B cell (primary cell): ENCODE measurements at places on chromosomes 2 and 18.
A peak's percentile ranks its signal among the peaks of the same experiment; 100 is the strongest.

DNA sequence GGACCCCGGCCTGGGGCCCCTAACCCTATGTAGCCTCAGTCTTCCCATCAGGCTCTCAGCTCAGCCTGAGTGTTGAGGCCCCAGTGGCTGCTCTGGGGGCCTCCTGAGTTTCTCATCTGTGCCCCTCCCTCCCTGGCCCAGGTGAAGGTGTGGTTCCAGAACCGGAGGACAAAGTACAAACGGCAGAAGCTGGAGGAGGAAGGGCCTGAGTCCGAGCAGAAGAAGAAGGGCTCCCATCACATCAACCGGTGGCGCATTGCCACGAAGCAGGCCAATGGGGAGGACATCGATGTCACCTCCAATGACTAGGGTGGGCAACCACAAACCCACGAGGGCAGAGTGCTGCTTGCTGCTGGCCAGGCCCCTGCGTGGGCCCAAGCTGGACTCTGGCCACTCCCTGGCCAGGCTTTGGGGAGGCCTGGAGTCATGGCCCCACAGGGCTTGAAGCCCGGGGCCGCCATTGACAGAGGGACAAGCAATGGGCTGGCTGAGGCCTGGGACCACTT lies 16.4 kb downstream of the EMX1 start:
- no peak for DNase-seq

- DNase-seq: no peak
Measured at GRCh38 chr2:138440759-138441158, 60.8 kb upstream of the SPOPL start.

DNA sequence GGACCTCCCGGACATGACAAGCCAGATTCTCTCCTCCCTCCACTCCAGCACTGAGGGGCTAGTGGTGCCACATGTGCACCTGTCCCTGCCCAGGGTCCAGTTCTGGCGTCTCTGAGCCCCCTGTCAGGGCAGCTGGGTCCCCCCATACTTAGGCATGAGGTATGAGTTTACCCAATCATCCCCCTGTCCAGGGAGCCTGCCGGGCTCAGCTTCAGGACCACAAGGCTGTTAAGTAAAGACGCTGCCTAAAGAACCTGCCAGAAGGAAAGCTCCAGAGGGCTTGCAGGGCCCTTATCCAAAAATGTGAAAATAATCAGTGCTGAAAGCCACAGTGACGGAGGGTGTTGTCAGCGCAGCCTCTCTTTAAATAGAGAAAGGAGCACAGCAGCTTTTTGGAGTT lies 40.0 kb downstream of the SH3BP4 start:
- DNase-seq: no peak

- no peak for DNase-seq
Measured at GRCh38 chr18:7415081-7415894, 151.8 kb upstream of the PTPRM start.

DNA sequence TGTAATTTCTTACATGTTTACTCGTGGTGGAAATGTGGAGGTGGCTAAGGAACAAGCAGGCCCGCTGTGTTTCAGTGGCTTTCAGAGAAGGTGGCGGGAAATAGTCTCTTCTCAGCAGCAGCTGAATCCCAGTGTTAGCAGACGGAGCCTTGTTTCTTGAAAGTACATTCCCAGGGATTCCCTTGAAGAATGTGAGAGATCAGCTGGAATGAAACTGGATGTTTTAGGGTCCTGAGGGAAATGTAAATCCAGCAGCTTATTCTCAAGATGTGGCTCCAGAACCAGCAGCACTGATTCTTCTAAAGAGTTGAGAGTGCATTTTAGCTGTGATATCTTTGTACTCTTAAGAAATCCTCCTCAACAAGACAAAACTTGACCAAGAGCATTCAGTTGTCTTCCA lies 59.1 kb downstream of the CDC42EP3 start:
- no peak for DNase-seq

- DNase-seq: no peak
Measured at GRCh38 chr18:76131738-76132137, 363.3 kb downstream of the ZNF516 start.

GRCh38 chr2:39567507-39567906 lies 98.2 kb upstream of the TMEM178A start:
- no peak for DNase-seq

GRCh38 chr18:56268952-56269351 lies 369.4 kb downstream of the TXNL1 start:
- DNase-seq: no peak

DNA sequence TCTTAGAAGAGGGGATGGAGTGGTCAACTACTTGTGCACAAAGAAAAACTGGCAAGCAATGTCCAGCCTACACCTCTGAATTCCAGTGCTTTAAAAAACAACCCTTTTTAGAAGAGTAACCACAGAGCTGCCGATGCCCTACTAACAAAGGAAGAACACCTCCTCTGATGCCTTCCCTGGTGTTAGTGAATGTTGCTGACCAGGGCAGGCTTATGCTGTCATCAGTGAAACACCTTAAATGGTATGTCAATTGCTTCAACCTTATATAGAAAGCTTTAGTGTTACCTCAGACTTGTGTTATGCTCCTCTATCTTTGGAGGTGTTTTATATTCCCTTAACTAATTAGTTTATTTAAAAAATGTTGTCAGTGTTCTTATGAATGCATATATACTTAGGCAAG lies 79.7 kb upstream of the FZD5 start:
- DNase-seq: no peak

DNA sequence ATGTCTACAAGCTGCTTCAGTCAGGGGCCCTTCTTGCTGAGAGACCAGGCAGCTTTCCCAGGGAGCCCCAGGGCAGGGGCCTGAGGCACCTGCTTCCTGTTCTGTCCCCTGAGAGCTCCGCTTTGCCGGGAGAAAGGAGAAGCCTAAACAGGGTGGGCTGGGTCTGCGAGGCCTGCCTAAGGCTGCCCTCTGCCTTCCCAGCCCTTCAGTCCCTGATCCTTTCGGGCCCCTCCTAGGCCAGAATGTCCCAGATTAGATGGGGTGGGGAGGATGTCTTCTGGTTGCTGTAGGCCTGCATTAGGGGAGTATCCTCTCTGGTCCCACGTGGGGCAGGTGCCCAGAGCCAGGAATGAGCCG lies 72.4 kb downstream of the TGOLN2 start:
- no peak for DNase-seq

- DNase-seq: no peak
Measured at GRCh38 chr2:176317199-176317598, 48.0 kb downstream of the MTX2 start.

- DNase-seq: no peak
Measured at GRCh38 chr2:171084128-171084527, 76.6 kb downstream of the TLK1 start.

GRCh38 chr2:63712748-63713147 lies 124.0 kb downstream of the MDH1 start:
- no peak for DNase-seq

DNA sequence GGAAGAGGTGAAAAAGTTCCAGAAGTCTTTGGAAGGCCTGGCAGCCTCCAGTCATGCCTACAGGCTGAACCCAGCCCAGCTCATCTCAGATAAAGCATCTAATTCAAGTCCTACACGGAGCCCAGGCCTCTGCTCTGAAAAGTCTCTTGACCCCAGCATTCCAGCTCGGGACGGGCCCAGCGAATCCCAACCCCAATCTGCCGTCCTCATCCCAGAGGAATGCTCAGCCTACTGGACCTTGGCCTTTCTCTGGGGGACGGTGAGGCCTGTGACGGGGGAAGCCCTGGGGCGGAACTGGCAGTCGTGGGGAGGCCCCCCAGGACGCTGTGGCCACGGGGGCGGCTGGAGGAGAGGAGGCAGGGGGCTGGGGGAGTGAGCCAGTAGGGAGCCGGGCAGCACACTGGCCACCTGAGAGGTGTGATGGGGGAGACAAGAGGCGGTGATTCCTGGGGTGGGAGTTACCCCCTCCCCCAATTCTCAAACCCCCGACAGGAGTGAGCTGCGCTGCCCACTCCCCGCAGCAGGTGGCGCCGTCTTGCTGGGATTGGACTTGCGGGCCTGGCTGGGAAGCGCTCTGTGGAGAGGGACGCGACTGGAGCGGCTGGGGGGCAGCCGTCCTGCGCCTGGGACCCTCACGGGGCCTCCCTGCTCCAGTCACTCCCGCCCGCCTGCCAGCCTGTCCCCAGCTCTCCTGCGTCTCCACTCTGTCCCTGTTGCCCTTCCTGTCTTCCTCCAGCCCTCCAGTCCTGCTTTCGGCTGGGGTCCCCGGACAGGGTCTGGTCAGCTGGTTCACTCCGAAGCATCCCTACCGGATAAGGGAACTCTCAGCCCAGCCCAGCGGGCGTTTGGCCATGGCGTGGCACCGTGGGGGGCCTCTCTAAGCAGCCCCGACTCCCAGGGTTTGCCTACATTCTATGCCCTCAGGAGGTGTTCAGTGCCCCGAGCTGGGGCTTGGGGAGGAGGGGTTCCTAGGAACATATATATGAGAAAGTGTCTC lies 182.6 kb upstream of the HAAO start:
- peak; percentile 69 for DNase-seq

DNA sequence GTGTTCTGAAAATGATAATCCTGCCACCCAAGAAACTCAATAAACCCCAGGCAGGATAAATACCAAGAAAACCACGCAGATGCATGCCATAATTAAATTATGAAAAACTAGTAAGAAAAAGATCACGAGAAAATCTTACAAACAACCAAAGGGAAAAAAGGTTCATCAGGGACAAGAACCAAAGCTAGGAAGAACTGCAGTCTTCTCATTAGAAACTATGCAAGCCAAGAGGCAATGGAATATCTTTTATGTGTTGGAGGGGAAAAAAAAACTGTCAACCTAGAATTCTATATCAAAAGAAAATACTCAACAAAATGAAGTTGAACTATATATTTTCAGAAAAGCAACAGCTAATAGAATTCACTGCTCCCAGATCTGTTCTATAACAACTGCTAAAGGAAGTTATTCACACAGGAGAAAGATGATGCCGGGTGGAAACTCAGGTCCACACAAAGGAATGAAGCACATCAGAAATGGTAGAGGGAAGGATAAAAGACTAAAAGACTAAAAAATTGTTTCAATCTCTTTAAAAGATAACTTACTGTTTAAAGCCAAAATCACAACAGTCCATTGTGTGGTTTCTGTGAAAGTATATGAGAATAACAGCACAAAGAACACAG lies 55.0 kb downstream of the NDUFA10 start:
- DNase-seq: no peak
